ENCODE measurements at places on chromosomes 13 and 19.

- DNase-seq, result no peak
Observed at GRCh38 chr13:44971656-44972595, 17.3 kb downstream of the NUFIP1 start.

DNA sequence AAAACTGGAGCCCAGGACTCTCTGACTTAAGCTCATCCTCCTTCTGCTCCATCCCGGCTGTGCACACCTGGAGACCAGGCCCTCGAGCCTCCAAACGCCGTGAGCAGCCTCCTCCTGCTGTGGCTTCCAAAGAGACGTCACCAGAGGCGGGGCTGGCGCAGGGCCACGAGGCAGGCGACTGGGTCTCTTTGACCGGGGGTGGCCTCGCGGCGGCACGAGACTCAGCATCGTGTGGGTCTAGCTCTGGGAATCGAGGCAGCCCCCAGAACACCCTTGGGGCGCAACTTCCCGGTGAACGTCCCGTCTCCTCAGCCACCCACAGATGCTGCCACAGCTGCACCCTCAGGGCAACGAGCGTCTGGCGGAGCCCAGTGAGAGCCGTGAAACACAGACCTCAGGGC, 22.8 kb downstream of the RASA3 start:
- DNase-seq, result no peak

DNA sequence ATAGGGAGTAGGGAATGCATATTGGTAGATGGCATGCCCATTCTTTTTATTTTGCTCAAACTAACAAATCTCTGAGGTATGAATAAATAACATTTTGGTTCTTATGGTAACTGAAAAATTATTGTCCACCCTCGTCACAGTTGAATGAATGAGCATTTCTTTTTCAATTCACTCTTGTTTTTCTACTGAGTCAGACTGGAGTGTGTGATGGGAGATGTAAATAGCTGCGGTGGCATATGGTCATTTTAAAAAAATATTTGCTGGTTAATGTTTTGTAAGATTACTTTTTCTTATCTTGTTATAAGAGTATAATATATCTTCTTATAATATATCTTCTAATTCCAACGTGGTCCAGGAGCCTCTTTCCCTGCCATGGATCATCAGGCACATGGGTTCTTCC, 586.5 kb downstream of the SLITRK5 start:
- DNase-seq, result no peak

DNA sequence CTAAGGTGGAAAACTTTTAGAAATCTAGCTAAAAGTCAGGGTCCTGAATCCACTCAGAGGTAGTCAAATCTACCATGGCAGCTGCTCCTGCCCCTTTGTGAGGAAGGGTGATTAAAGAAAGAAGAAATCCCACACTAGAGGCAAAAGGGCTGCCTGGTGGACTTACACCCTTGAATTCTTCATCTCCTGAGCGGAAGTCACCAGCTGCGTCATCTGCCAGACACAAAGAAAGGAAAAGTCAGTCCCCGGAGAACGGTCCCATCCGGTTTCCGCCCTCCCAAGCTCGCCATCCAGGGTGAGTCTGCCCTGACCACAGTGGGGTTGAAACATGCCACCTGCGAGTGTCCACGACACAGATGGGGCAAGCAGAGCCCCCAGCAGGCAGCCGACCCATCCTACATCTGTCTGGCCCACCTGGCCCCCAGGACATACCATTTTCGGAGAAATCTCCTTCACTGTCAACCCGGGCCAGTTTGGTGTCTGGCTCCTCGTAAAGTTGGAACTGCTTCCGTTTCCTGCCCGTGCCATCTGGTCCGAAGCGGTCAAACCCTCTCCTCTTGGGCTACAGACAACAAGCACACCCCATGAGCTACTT, 7.7 kb downstream of the AKAP8 start:
- DNase-seq, result no peak
